Suprapubic skin (tissue), 4 donors: ENCODE measurements at places on chromosomes 7 and 10. TPM values are rescaled to one million over a fixed set of nuclear protein-coding genes. Genes with fewer than 3 reads are reported as not detected.

DNA sequence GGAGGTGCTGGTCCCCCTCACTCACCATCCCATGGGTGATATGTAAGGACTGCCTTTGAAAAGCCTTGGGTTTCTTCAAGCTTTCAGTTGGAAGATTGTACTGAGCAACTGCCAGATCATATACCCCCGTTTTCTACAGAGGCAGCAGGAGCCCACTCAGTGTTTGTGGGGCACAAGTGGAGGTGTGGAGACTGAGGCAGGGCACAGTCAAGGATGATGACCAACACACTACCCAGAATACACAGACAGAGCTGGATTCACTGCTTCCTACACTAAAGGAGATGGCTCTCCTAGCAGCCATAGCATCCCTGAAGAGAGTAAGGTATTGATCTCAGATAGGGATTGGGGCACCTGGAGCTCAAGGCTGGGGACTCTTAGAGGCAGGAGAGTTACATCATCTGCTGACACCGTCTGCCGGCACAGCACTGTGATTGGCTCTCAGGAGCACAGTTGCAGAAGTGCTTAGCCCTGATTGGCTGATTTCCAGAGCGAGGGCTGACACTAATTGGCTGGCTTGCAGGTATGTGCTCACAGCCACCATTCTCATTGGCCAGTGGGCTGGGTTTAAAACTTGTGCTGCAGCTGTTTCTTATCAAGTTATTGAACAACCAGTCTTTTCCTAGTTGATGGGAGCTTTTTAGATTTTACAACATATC lies 77.9 kb upstream of the PFKP start:
- peaks cover 12% of the 10 kb centered on the region for H3K27me3 ChIP-seq
- H3K4me3 ChIP-seq, result no peak overlapping the region
- no peak overlapping the region for H3K27ac ChIP-seq
- peaks cover 11% of the 10 kb centered on the region for H3K4me1 ChIP-seq
- no peak for DNase-seq

DNA sequence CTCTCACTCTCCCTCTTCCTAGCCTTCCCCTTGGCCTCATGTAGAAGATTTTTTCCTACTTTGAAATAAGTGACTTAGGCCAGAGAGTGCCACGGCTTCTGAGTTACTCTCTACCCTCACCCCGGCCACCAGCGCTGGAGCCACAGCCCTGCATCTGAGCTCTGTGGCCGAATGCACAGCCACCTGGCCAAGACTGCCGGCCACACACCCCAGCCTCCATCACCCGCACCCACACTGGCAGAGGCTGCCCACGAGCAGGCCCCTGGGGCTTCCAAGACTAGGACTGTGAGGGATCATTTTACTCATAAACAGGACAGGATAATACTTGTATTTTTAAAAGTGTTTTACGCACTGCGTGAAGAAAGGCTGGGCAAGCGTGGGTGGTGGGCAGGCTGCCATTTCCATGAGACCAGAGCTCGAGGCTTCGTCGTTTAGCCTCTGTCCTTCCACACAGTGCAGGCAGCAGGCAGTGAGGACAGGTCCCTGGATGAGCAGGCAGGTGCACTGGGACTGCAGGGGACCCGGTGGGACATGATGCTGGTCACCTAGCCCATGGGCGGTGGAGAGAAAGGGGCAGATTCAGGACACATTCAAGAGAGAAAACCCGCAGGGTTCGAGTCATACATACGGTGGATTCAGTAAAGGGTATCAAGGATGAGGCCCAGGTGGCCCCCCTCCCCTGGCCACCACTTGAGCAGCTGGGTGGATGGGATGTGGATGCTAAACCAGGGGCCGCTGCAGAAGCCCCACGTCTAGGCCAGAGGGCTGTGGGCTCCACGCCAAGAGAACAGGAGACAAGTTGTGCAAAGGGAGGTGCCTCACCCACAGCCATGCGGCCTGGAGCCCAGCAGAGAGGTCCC lies 35.5 kb upstream of the RNF32 start:
- peaks cover 7% of the 10 kb centered on the region for H3K4me1 ChIP-seq
- DNase-seq, result no peak
- no peaks in the 10 kb centered on the region for H3K36me3 ChIP-seq
- H3K4me3 ChIP-seq, result no peak overlapping the region
- peaks cover 15% of the 10 kb centered on the region for H3K27me3 ChIP-seq

HBP1 gene
- 126 TPM for total RNA-seq

- H3K4me3 ChIP-seq, result no peak overlapping the region
- peaks cover 4% of the 10 kb centered on the region for H3K36me3 ChIP-seq
- DNase-seq, result no peak
- H3K27me3 ChIP-seq, result no peaks in the 10 kb centered on the region
Observed at GRCh38 chr7:134844200-134844599, 64.8 kb downstream of the CALD1 start.

GRCh38 chr10:71396084-71396710 lies 523 bp upstream of the CDH23 start:
- no peaks in the 10 kb centered on the region for H3K36me3 ChIP-seq
- peaks cover 51% of the 10 kb centered on the region for H3K27me3 ChIP-seq
- H3K4me1 ChIP-seq, result peaks cover 29% of the 10 kb centered on the region
- H3K4me3 ChIP-seq, result peak overlapping the region; percentile 63

DNA sequence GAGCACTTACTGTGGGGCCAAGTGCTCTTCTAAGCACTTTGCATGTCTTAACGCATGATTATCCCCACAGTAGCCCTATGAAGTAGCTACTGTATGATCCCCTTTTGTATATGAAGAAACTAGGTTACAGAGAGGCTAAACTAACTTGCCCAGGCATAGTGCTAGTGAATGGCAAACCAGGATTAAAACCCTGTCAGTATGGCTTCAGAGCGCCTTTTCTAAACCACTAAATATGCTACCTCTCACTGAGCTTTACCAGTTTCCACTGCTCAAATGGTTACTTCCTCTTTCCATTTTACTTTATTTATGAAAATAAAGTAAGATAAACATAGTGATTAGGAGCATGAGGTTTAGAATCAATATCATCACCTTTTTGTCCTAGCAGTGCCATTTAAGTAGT lies 73.6 kb downstream of the PODXL start:
- H3K4me1 ChIP-seq, result peaks cover 4% of the 10 kb centered on the region
- H3K27ac ChIP-seq, result no peak overlapping the region
- DNase-seq, result no peak
- peaks cover 18% of the 10 kb centered on the region for H3K36me3 ChIP-seq

DNA sequence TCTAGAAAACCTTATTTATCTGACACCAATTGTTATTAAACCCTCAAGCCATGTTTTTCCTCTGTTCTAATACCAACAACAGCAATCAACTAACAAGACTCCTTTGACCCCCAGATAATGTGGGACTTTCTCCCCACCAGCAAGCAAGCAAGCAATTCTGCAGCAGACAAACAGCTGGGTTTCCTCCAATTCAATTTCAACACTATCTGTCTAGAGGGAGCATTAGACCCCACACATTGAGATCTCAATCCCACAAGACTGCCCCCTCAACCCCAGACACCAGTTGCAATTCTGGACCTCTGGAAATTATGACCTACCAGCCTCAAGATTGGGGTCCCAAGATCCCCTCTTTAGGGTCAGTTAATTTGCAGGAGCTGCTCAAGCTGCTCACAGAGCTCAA lies 89.4 kb upstream of the TMEM26 start:
- H3K36me3 ChIP-seq, result no peaks in the 10 kb centered on the region
- no peaks in the 10 kb centered on the region for H3K27me3 ChIP-seq
- no peak overlapping the region for H3K27ac ChIP-seq
- no peak for DNase-seq

ZNHIT1 gene
- 43.8 TPM for total RNA-seq

ATG9B gene
- 27.0 TPM for total RNA-seq

NRP1 gene
- total RNA-seq, result 23.7 TPM

GRCh38 chr7:20267482-20267881 lies 50.3 kb upstream of the MACC1 start:
- H3K4me3 ChIP-seq, result no peak overlapping the region
- no peaks in the 10 kb centered on the region for H3K36me3 ChIP-seq
- no peak overlapping the region for H3K27ac ChIP-seq
- H3K4me1 ChIP-seq, result no peaks in the 10 kb centered on the region
- DNase-seq, result no peak

GRCh38 chr7:19754521-19755116 lies 18.8 kb downstream of the TMEM196 start:
- no peak overlapping the region for H3K27ac ChIP-seq
- H3K4me3 ChIP-seq, result no peak overlapping the region
- peaks cover 4% of the 10 kb centered on the region for H3K4me1 ChIP-seq
- no peaks in the 10 kb centered on the region for H3K36me3 ChIP-seq
- no peaks in the 10 kb centered on the region for H3K27me3 ChIP-seq

MKRN1 gene
- 58.1 TPM for total RNA-seq

GRCh38 chr10:102431452-102432124 lies 786 bp downstream of the CUEDC2 start:
- H3K4me1 ChIP-seq, result peaks cover 33% of the 10 kb centered on the region
- no peak for DNase-seq
- H3K27ac ChIP-seq, result peak overlapping the region; percentile 69
- H3K36me3 ChIP-seq, result no peaks in the 10 kb centered on the region

STEAP1B gene
- total RNA-seq, result 0.64 TPM

NAT16 gene
- not detected for total RNA-seq
